ENCODE measurements at places on chromosomes 7 and 10.

- DNase-seq: no peak
Observed at GRCh38 chr10:95121904-95122303, 52.6 kb upstream of the CYP2C8 start.

- no peak for DNase-seq
Observed at GRCh38 chr10:104056619-104057273, 28.9 kb downstream of the COL17A1 start.

DNA sequence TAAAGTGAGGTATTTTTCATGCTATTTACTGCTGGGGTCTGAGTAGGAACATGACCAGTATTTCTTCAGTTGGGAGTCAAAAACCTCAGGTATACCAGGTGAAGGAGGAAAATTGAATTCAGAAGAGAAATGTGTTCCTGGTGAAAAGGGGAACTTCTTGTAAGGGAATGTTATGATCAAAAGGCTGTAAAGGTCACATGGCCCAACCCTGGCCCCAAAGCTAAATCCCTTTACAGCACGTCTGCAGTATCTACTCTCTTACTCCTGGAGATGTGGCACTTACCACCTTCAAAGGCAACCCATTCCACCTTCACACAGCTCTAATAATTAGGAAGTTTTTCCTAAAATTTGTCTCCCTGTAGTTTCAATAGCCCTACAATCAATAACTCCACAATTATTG, 15.2 kb downstream of the PIK3AP1 start:
- no peak for DNase-seq

DNA sequence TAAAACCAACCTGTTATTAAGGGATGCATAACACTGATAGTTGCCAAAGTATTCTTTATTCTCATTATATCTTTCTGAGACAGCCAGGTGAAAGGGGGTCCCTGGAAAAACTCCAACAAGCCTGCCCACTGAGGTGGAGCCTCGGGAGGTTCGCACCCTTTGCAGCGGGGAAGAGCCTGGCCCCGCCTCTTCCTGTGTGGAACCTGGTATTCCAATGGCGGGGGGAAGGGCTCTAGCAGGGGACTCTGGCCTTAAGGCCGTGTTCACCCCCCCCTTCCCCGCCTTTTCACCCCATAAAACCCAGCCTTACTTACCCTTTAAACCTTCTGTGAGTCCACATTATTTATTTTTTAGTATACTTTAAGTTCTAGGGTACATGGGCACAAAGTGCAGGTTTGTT, 62.4 kb upstream of the PDK4 start:
- no peak for DNase-seq

GRCh38 chr7:74266191-74266963, 12.2 kb upstream of the RFC2 start:
- no peak for DNase-seq

- no peak for DNase-seq
Observed at GRCh38 chr10:34760606-34761005, 54.5 kb downstream of the PARD3 start.

- no peak for DNase-seq
Observed at GRCh38 chr10:75726522-75727483, 295.4 kb downstream of the LRMDA start.

DNA sequence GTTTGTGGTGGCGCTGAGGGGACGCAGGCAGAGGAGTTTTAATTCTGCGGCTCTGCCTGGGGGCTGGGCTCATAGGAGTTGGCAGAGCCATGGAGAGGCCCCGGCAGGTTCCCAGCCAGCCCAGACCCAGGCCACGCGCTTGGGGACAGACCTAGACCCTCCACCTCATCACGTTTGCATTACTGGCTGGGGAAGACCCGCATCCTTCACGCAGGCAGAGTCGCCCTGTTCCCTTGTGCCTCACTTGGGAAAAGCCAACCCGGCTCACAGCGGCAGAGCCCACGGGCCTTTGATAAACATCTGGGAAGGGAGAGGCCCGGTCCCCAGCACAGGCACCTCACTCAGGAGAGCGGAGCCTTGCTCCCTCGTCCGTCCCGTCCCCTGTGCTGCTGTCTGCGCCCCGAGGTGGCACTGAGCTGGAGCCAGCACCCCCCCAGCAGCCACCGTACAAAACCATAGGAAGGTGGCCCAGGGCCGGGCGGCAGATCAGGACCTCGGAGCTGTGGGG, 112.8 kb downstream of the CYTH3 start:
- no peak for DNase-seq

DNA sequence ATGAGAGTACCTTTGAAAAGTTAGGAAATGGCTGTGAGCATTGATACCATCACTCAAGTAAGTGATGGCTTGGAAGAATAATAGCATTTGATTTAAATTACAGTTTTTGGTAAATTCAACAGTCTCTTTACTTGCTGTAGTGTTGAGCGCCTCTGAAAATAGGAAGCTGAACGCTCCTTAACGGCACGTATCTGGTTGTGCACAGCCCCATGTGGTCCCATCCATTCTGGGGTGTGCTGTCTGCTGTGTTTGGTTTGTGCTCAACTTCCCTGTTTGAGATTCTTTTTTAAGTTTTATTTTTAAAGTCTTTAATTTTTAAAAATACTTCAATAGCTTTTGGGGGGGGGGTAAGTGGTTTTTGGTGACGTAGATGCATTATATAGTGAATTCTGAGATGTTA, 51.5 kb downstream of the DNAJB6 start:
- DNase-seq: no peak

DNA sequence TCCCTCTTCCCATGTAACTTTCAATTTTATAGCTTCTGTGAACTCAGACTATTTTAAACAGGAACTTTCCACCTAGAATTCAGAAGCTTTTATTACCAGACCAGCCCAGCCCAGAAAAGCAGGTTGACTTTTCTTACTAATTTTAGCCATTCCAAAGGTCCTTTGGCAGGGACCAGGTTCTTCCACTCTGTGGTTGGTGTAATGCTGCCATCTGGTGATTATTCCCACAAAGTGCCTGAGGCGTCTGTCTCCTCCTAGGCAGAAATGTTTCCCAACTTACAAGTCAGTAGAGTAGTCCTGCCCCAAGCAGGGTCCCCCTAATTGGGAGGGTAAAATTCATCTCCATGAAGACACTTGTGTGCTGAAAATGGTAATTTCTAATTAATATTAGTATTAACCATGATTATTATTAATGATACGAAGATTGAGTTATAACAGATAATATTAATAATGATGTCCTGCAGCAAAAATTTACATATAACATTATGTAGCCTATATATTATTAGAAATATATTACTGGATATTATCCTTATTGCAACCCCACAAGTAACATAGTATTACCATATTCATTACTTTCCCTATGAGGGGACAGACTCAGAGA, 53.0 kb upstream of the PPP1R17 start:
- DNase-seq: peak; percentile 12

DNA sequence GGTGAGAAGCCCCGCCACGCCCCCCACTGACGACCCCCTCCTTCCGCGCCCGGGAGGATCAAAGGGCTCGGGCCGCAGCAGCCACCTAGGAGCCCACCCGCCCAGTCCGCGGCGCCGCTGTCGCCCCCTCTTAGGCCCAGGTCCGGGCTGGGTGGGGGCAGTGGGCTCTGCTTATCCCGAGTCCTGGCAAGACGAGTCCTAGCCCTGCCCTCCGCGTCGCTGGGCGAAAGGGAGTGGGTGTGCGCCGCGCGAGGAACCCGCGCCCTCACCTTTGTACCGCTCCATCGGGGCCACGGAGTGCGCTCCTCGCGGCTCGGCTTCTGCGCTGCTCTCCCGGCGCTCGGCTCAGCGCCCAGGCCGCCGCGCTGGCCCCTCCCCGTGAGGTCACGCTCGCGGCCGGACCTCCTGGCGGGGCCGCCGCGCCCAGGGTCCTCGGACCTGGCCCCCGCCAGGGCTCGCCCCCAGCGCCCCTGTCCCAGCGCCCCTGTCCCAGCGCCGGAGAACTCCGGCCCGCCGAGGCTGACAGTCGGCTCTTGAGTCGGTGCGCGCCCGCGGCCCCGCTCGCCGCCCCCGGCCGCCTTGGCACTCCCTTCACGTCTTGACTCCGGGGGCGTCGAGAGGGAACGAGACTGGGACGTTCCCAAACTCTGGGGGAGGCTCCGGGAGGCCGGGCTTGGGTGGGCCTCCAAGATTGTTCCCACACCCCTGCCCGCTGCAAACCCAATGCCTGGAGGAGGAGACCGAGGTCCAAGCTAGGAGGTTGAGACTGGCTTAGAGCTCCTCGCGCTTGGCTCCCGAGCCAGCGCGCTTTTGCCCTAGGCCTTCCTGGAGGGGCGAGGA, at the start of gene AFAP1L2:
AFAP1L2 (minus strand) TSS at position 332 of the 840 bp plus-strand sequence; CDS start at position 285, 47 bp downstream.
- peak; percentile 28 for DNase-seq

DNA sequence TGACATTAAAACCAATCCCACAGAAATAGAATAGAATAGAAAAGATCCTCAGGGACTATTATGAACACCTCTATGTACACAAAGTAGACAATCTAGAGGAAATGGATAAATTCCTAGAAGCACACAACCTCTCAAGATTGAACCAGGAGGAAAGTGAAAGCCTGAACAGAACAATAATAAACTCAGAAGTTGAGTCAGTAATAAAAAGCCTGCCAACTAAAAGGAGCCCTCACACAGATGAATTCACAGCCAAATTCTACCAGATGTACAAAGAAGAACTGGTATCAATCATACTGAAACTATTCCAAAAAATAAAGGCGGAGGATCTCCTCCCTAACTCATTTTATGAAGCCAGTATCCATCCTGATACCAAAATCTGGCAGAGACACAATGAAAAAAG, 220.3 kb upstream of the HPS1 start:
- DNase-seq: no peak

DNA sequence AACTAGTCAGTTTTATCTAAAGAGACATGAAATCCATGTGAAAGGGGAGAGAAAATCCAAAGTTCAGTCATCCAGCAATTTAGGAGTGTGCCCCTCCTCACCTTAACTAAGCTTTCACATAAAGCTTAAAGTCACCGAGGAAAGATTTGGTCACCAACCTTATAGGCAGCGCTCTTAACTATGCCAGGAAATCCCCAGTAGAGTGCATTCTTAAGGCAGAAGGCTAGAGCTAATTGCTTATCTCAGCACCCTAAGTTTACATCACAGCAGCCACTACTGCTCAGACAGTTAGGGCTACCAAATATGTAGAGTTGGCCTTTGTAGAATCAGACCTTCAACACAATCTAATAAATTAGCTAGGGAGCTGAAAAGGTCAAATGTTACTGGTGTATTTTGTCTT, 47.9 kb downstream of the MTPN start:
- no peak for DNase-seq

- DNase-seq: no peak
Observed at GRCh38 chr7:88289564-88290025, 17.1 kb downstream of the STEAP4 start.

DNA sequence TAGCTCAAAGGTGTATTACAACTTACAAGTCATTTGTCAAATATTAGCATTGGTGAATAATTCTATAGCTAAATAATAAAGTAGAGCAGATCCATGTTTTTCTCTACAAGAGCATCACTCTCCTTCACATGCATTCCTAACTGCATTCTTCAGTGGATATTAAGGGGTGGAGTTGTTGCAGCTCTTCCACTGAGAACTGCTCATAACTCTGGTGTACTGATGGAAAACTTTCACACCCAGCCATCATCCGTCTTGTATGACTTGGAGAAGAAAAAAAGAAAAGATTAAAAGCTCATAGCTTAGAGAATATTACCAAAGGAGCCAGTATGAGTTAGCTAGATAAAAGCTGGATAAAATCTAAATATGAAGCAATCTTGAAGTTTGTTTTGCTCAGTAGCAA, 10.2 kb upstream of the FAM13C start:
- no peak for DNase-seq

GRCh38 chr7:10657837-10658236, 315.8 kb upstream of the PHF14 start:
- no peak for DNase-seq

- DNase-seq: no peak
Observed at GRCh38 chr7:144459635-144460034, 56.1 kb upstream of the NOBOX start.

- no peak for DNase-seq
Observed at GRCh38 chr10:96803288-96803664, 28.8 kb upstream of the LCOR start.

DNA sequence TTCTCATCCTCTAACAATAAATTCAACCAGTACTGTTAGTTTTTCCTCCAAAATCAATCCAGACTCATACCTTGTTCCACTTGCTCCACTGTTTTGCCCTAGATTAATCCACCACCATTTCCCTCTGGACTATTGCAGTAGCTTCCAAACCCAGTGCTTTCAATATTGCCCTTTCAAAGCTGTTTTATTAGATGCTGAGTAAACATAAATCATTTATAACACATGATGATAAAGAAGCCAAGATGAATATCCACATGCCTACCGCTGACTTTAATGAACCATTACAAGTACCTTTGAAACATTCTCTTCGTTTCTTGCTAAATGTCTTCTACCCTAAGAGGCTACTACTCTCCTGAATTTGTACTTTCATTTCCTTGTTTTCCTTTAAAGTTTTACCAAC, 174.2 kb upstream of the FAM171A1 start:
- DNase-seq: no peak

DNA sequence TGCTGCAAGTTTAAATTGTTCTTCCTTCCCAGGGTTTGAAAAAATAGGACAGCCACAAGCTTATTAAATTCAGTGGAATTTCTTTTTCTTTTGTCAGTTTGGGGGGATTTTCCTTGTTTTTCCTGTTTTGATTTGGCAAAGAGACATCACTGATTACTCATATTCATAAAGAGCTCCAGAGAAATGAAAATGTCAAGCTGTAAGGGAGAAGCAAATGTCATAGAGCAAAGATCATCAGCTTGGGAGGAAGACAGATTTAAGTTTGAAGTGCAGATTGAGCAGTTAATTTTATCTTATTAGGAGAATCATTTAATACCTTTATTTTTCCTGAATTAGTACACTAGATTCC, 255.8 kb upstream of the PHYHIPL start:
- no peak for DNase-seq

GRCh38 chr10:50931948-50932431, 46.6 kb upstream of the A1CF start:
- no peak for DNase-seq

DNA sequence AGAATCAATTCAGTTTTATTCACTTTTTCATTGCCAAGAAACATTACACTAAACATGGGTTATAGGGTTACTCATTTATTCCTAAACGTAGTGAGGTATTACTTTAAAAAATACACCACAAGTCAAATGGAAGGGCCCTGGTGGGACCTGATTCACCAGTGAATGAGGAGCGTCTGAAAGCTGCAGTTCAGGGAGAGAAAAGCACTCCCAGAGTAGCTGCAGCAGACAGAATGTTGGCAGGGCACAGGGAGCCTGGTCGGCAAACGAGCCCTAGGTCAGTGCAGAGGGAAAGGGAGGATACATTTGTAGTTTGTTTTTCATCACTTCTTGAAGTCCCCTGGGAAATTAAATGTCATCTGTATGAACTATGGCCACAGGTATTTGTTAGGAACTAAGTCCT, 361.7 kb upstream of the ETV1 start:
- DNase-seq: no peak

GRCh38 chr7:112452102-112452888, 2.0 kb downstream of the IFRD1 start:
- no peak for DNase-seq

- DNase-seq: no peak
Observed at GRCh38 chr10:14476641-14477407, 146.1 kb upstream of the FRMD4A start.

- DNase-seq: no peak
Observed at GRCh38 chr10:133316266-133316665, 7.6 kb downstream of the ZNF511 start.

- no peak for DNase-seq
Observed at GRCh38 chr7:40587419-40587818, 452.6 kb downstream of the SUGCT start.
